Iris pigment epithelial cell (primary cell): ENCODE measurements at places on chromosomes 2 and 18.

DNA sequence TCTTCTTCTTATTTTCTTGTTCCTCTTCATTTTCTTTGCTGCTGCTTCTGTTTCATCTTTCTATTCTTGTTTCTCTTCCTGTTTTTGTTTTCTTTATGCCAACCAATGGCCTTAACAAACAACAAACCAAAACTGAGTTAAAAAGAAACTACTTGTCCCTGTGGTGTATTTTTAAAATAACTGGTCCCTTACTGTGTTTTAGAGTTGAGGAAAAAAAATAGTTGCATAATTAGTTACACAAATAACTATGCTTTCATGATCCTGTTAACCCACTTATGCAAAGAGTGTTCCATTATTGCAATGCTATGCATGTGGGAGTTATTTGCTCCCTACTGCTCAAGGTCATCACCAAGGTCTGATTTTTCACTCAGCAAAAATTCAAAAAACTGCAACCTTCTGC lies 39.5 kb upstream of the IMP4 start:
- DNase-seq: no peak

GRCh38 chr2:53312721-53313120 lies 454.9 kb upstream of the CHAC2 start:
- DNase-seq: no peak

GRCh38 chr2:42639340-42640077 lies 71.1 kb downstream of the MTA3 start:
- no peak for DNase-seq

DNA sequence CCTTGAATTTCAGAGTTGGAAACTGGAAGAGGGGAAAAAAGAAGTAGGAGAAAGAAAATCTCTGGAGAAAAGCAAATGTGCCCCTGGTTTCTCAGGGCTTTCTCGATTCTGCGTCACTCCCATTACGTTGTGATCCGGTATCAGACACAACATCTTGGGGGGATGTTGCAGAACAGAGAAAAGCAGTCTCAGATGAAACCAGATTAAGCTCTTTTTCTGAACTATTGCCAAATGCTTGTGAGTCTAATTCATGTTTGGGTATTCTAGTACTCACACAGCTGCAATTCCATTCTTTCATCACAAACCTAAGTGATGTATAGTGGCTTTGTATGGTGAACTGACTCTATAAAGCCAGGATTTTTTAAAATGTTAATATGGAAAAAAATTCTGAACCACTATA lies 233.2 kb downstream of the TCF4 start:
- DNase-seq: peak; percentile 81

GRCh38 chr2:223768179-223768578 lies 69.2 kb downstream of the AP1S3 start:
- DNase-seq: no peak

DNA sequence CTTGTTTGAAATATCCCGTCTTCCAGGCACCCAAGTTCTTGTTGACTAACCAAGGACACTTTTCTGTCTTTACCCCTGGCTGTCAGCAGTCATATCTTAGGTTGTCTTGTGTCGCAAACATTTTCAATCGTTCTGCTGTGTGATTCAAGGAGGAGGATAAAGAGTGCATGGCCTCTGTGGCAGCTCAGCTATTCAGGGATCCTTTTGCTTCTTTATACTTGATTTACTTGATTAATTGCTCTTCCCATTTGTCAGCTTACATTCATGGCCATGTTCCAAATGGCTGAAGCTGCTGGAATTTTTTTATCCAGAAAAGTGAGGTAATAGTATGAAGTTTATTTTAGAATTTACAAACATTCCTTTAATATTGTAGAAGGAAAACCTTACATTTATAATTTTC lies 97.3 kb upstream of the FZD5 start:
- no peak for DNase-seq

GRCh38 chr2:234463626-234464290 lies 33.1 kb downstream of the ARL4C start:
- no peak for DNase-seq

DNA sequence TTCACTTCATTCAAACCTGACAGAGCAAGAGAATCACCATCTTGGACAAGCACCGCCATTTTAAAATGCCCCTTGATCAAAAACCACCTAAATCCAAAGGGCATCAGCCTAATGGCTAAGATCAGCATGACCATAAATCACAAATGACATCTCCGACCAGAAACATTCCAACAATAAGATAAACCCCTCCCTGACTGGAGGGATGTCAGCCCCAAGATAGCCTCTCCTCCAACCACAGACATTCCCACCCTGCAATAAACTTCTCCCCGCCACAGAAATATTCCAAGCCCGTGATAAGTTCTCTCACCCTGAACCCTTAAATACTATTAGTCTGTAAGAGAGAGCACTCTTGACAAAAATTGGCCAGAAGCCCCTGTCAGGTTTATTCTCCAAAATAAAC lies 21.6 kb upstream of the LYPD1 start:
- DNase-seq: no peak

DNA sequence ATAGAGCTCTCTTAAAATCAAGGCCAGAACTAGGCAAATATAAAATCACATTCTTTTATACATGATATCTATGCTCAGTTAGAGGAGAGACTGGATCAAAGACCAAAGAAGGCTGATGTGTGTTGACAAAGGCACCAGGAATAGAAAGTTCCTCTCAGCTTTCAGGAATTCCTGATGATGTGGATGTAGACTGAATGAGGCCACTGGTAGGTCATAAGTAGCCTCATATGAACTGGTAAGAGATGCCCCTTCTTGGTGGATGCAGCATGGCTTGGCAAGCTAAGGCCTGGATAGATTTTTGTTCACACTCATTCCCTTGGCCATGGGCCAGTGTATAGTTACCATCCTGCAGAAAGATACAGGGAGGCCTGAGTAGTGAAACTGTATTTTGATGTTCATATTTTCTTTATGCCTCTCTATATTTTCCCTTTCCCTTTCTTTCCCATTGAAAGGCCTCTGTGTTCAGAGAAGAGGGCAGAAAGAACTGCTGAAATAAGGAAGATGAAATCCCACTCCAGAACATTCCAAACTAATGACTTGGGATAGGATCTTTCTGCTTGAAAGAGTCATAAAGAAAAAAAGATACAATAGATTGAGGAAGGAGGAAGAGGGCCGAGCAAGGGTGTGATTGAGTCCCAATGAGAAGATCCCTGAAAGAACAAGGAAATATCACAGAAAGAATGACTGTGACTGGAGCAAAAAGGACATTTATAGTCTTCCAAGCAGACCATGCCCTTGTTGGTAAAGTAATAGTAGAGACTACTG lies 2182.7 kb upstream of the PIK3C3 start:
- peak; percentile 44 for DNase-seq

DNA sequence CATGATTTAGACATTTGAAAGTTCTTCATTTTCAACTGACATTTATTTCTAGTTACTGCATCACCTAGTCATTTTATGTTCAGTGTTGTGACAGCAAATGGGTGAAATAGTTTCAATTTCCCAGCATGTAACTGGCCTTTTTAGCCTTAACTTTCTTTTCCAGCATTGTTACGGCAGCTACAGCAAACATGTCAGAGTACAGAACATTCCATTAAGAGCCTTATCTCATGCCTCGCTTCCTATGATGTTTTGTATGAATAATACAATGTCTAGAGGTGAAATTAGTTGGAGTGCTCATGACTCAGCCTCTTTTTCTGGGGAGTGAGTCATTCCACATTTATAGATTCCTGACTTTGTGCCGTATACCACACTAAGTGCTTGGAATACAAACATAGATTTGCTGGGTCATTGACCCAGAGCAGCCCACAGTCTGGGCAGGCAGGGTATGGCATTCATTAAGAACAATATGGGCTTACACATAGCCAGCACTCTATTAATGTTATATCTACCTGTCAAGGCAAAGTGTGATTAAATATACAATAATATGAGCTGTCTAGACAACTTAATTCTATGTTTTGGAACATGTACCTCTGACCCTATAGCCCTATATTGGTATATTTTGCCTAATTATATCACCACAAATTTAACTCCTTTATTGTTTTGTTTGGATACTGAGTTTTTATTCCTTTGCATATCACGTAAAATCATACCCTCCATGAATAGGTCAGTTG lies 72.2 kb downstream of the MAP2 start:
- DNase-seq: peak; percentile 98

DNA sequence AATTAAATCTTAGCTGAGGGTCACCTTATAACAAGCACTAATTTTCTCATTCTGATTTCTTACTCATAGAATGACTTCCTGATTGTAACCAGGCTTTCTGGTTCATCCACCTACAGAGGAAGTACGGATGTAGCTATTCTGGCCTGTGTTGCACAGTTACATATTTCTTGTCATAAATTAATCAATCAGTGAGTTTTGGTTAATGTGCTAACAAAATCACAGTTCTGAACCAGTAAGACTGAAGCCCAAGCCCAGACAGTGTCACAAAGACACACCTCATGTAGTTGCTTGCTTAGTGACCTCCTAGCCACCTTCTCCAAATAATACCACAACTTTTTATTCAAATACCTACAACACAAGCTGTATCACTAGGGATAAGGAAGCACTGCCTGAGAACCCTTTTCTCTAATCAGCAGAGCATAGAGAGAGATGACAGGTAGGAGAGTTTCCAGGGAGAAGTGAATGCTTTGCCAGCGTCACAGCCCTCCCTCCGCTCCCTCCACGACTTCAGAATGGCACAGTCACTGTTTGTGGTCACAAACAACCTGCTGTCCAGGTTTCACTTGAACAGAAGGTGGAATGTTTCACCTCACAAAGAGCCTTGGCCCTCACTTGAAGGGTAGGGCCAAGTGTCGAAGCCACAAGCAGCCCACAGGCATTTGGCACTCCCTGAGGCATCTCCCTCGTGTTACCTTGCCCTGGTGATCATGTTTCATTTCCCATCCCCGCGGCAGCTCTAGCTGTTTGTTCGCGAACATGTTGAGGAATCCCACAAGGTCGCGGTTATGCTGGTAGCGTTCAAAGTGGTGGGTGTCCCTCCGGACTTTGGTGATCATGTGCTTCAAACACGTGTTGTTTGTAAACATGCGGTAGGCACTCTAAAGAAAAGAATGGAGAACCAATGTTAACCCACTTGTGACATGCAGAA lies 120.8 kb upstream of the STK17B start:
- DNase-seq: peak; percentile 55

- peak; percentile 99 for DNase-seq
These were observed at the start of gene CCDC88A for GRCh38 chr2:55419679-55420438. TSS of gene CCDC88A (minus strand) at chr2:55419856. CDS start at chr2:55419079, 777 bp downstream.

DNA sequence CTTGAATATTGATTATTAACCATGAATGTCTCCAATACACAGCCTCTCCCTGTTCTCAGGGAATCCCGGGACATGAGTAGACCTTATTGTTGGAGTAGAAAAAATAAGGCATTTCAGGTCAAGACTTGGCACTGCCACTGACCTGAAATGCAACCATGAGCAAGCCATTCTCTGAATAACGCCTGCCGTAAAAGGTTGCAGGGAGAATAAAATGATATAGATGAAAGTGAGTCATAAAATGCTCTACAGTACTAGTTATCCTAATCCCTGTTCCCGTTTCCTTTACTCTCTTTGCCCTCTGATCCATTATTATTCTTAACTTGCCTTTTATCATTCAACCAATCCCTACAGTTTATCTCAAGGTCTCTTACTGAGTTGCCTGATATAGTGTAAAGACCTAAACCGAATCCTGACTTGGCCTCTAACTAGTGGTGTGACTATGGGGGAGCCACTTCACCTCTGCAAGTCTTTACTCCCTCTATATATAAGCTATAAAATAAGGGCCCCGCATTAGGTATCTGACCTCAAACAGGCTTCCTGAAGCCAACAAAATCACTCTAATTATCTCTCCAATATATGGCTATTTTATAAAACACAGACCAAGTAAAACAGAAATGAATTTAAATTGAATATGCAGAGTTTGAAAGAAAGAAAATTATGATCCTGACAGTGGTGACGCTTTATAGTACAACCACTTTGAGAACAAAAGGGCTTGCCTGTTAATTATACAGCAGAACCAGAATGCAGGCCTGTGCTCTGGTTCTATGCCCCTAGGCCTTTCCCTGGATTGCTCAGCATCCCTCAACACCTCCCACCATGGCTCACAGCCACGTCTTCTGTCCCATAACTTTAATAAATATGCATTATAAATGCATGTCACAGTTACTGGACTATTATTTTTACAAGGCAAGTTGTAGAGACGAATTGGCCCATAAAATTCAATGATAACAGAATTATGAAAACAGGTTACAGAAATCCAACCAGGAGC lies 183.1 kb downstream of the STK39 start:
- DNase-seq: no peak

DNA sequence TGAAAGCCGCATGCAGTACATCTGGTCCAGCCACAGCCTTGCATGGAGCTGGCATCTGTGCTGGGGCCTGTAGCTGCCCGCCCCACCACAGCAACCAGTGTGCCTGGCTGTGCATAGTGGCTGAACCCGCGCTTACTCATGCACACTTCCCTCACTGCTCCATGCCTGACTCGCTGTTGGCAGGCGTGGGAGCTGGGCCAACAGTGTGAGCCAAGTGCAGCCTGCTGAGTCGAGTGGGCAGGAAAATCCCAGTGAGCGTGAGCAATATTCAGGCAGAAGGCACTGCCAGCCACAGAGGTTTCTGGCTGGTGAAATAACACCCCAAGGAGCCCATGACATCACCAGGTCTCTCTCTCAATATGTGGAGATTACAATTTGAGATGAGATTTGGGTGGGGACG lies 1674.1 kb upstream of the TMEFF2 start:
- no peak for DNase-seq

DNA sequence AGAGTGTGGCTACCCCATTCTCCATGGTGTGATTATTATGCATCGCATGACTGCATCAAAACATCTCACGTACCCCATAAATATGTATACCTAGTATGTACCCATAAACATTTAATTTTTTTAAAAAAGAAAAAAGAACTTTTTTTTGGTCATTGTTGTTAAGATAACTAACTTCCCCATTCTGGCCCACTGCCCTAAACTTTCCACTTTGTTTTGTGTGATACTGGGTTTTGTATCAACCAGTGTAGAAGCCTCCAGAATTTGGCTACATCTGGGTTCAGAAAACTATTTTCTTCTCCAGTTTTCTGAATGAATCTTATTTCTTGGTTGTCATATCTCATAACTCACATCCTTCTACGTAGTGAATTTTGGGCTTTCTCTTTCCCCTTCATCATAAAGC lies 62.3 kb upstream of the NABP1 start:
- no peak for DNase-seq

GRCh38 chr2:84084856-84085255 lies 374.2 kb downstream of the SUCLG1 start:
- no peak for DNase-seq

- DNase-seq: no peak
These were observed 530 bp downstream of the GALNT1 start for GRCh38 chr18:35581898-35582641.

- DNase-seq: no peak
These were observed 204.8 kb downstream of the ANAPC1 start for GRCh38 chr2:111679202-111679601.
